ENCODE measurements at places on chromosomes 1 and 21. TPM values are rescaled to one million over a fixed set of nuclear protein-coding genes. Genes with fewer than 3 reads are reported as not detected.

DNA sequence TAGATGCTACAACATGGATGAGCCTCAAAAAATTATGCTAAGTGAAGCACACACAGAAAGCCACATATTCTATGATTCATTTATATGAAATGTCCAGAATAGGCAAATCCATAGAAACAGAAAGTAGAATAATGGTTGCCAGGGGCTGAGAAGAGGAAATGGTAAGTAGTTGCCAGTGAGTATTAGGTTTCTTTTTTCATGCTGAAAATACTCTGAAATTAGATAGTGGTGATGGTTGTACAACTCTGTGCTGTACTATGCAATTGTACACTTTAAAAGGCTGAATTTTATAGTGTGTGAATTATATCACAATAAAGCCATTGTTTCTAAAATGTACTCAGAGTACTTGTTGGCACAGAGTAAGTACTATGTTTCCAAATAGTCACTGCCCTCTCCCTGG, 15.5 kb upstream of the GFI1 start:
- DNase-seq: no peak

DNA sequence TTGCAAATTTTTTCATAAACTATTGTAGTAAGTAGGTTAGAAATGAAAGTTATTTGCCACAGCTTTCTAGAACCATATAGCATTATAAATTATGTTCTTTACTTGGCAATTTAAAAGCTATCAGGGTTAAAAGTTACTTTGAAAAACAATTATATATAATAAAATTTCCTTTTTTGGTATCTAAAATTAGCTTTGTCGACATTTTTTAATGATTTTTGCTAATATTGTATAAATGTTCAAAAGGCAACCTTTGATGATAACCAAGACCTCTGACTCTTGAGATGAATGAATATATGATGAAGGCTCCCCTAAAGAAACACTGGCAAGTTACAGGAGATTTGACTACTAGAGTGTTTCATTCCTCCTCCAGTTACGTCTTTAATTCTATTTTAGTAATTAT, 121.2 kb downstream of the CDC42BPA start:
- DNase-seq: no peak

DNA sequence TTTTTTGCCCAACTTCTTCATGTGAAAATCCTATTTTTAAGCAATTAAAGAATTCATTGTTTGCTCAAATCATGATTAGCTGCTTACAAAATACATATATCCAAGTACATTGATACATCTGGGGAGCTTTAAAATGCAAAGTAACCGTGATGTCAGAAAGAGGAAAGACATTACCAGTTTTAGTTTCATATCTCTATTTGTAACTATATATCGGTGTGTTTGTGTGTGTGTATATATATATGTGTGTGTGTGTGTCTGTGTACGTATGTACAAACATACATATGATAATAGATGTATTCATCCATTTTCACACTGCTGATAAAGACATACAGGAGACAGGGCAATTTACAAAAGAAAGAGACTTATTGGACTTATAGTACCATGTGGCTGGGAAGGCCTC, 310.1 kb downstream of the DPYD start:
- DNase-seq: no peak

DNA sequence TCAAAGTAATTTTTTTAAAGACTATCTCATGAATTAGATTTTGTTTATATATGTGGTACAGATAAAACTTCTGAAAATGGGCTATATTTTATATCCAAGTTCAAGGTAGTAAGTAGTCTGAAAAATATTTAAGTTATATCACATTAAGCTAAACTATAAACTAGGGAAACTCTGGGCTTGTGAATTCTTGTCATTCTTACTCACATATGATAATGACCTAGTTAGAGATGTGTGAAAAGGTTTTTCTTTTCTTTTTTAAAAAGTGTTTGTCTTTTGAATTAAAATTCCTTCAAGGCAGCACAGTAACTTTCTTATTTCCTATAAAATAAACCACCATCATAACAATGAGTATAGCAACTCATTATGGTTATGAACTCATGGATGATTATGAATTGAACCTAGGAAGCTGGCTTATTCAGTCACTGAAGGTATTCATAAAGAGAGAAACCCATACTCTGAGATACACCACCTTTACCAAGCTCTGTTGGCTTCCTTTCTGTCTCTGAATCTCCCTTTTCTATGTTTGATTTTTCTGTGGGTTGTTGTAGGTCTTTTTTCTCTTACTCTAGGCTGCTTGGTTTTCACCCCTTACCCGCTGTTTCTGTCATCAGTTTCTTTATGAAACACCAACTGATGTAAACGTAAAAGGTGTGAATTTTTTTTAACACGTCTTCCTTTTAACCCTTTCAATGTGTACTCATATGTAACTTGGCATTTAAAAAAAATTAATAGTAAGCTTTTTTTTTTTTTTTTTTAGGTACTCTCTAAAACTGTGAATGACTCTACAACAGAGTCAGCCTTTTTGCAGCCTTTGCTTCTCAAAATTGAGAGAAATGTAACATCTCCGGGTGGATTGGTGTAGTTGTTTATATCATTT, 25.2 kb downstream of the IL12RB2 start:
- no peak for DNase-seq

DNA sequence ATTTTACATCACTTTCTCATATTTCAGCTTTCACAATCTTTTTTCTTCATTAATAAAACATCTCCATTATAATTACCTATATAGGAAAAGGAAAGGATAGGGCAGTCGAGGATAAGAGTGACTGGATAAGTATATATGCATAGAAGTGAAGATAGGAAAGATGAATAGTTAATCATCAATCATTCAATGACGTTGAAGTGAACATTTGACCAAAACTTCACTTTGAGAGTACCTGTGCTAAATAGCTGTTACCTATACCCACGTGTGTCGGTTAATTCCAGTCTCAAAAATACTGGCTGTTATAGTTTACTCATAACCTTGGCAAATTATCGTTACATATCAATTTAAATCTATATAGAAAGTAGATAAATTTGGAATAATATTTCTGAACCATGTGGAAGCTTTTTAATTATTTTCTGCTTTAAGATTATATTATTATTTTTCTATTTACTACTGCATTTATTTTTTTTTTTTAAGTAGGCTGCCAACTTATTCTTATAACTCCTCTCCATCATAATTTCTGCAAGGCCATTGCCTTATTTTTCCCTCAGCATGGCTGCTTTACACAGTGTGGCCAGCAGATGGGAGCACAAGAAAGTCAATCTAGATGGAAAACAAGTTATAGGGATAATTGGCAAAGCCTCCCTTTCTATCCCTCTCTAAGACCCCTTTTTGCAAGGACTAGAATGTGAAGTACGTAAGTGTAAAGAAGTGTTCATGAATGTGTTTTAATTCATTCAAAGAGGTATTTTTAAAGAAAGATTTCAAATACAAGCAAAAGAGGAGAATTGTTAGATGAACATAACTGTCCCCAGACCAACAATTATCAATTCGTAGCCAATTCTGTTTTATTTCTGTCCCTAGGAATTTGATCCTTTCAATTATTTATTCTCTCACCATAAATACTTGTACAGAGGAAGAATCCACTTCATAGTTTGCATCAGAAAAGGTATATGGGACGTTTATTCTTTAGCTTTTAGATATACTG, 290.4 kb downstream of the KCNT2 start:
- peak; percentile 7 for DNase-seq

GRCh38 chr1:225465793-225466517, 38.1 kb upstream of the LBR start:
- DNase-seq: no peak

- DNase-seq: peak; percentile 53
Measured at GRCh38 chr21:46153247-46154154, 1.9 kb downstream of the FTCD start.

- peak; percentile 33 for DNase-seq
Measured at GRCh38 chr1:67646145-67647035, 38.6 kb upstream of the GADD45A start.

DNA sequence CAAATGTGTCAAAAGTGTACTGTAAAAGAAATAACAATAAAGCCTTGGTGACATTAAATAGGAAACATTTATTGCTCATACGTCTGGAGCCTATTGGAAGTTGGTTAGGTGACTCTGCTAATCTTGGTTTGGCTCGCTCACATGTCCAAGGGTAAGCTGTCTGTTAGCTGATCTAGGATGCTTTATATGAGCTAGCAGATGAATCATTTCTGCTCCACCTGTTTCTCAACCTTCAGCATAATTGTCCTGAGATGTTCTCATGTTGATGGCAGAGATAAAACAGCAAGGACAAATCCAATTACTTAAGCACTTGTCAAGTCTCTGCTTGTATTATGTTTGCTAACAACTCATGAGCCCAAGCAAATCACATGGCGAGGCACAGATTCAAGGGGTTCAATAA, 56.0 kb upstream of the CD53 start:
- DNase-seq: no peak

DNA sequence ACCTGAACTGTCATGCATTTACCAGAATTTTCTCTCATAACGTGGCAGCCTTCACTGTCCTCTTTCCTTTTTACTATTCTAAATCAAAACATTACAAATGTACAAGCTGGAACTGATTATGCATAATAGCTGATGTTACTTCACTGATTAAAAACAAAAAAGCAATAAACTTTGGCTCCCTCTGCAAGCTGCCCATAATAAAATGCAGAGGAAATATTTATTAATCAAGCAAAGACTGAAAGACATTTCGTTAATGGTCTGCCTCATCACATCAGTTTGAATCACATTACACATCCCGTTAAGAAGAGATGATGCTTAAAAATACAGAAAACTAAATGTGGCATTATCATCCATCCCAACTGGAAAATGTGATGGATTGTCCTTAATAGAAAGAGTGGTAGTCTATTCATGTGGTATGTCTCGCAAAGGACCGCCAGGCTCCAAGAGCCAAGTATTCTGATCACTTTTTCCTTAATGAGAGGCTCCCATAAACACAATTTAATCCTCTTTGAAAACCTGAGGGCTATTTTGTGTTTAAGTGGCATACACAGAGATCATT, 225.3 kb downstream of the RGS7 start:
- DNase-seq: no peak

DNA sequence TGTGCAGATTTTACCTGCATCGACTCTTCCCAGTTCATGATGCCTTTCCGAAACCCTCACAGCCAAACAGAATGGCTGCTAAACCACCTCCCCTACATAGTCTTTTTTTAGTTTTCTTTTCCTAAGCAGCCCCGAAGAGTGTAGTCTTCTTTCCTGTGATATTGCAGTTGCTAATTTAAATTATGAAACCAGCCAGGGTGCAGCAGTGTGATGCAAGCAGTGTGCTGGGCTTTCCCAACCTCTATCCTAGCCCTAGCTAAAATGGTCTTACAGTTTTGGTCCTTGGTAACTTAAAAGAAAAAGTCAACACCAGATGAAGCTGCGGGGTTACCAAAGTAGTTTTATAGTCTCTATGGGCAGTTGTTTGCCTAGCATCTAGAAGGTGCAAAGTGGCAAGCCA, 82.0 kb upstream of the GCLM start:
- DNase-seq: no peak

- DNase-seq: no peak
Measured at GRCh38 chr1:199851439-199852140, 175.9 kb upstream of the NR5A2 start.

- DNase-seq: no peak
Measured at GRCh38 chr1:29983321-29983720, 740.1 kb downstream of the MATN1 start.

GRCh38 chr1:16032388-16033102, 10.7 kb downstream of the CLCNKA start:
- peak; percentile 88 for DNase-seq

The FNDC5 gene
- 1.3 TPM for total RNA-seq

The SYT14 gene
- 20.0 TPM for total RNA-seq

The HES3 gene
- total RNA-seq: not detected

The KCNH1 gene
- not detected for total RNA-seq

The RGS8 gene
- total RNA-seq: 4.0 TPM

The CTBS gene
- total RNA-seq: 14.9 TPM

The LAMC2 gene
- 25.7 TPM for total RNA-seq

The LRRC71 gene
- not detected for total RNA-seq

The PLPPR5 gene
- total RNA-seq: not detected

All from thyroid gland (tissue), 4 donors.